ENCODE measurements at places on chromosomes 11 and 22. TPM values are rescaled to one million over a fixed set of nuclear protein-coding genes. Genes with fewer than 3 reads are reported as not detected.

DNA sequence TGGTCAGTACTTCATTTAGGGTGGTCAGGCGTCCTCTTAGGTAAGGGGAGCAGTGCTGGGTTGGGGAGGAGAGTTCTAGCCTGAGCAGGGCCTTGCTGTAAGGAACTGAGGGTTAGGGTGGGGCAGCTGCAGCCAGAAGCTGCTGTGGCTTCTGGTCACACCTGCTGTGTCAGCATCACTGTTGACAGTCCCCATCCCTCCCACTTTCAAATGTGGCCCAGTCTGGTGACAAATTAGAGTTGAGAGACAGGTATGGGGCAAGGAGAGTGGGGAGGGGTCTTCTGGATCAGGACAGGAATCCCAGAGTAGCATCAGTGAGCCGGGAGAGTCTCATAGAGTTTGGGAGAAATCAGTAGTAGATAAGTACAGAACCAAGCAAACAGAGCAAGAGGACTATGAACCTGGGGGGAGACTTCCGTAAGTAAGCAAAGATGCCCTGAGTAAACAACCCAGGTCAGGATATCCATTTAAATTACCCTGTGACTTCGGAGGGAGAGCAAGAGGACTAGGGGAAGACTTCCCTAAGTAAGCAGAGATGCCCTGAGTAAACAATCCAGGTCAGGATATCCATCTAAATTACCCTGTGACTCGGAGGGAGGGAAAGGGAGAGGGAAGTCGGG, 53.7 kb downstream of the PPP6R2 start:
- no peak for DNase-seq

- no peak for DNase-seq
Measured at GRCh38 chr11:76808171-76808570, 25.0 kb downstream of the TSKU start.

DNA sequence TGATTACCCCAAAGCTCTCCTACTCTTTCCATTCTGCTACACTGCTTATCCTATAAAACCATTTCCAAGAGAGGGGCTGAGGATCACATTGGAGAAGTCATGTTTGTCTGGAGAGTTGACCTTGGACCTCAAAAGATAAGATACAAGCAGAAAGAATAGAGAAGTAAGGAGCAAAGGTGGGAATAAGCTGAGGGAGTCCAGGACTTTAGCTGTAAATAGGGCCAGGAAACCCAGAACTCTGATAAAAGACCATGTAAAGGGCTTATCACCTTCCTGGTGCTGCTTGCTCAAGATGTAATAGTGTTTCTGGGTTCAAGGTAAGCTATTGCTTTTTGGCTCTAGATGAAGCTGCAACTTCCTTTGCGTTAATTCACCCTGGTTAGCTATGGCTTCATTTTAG, 32.8 kb upstream of the CCDC90B start:
- DNase-seq, result no peak

DNA sequence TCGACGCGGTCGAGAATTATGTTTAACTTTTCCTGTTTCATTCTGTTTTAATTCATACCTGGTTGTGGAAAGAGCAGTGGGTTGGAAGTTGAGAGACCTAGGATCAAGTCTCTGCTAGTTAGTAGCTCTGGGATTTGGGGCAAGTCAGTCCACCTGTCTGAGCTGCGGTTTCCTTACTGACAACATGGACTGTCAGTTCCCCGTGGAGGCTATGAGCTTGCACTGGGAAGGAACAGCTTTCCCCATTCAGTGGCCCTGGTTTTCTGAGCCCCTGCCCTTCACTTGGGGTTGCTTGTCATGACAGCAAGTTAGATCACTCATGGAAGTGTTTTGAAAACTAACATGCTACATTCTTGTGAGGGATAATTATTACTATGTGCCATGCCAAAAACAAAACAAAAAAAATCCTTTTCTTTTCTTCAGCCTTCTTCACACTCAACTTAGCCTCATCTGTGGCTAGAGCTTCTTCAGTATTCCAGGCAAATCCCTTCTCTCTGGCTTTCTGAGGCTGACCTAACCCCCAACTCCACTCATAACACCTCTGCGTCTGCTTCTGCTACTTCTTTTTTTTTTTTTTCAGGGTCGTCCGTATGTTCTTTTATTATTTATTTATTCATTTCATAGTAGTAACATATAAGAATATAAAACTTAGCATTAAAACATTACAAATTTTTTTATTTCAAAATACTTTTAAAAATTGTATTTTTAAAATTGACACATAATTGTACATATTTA, 43.0 kb upstream of the ZBED5 start:
- DNase-seq, result no peak

- DNase-seq, result no peak
Measured at GRCh38 chr11:68908273-68908672, 4.6 kb downstream of the IGHMBP2 start.

- DNase-seq, result no peak
Measured at GRCh38 chr11:66720223-66720898, 8.7 kb downstream of the SPTBN2 start.

GRCh38 chr11:8138526-8138925, 30.3 kb downstream of the RIC3 start:
- DNase-seq, result no peak

DNA sequence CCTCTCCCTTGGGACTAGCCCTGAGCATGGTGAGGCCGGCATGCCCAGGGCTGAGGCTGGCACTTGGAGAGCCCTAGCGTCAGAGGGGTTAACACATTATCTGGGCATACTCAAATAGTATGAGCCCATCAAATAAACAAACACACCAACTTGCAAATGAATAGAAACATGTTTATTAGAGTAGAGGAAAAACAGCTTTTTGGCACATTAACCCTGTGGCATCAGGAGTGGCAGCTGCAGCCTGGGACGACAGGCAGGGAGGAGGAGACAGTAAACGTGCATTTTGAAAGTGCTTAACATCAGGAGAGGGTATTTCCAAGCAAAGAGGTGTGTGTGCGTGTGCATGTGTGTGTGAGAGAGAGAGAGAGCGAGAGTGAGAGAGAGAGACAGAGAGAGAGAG, 684.9 kb downstream of the NTM start:
- DNase-seq, result no peak

GRCh38 chr11:65424205-65425104, 1.9 kb downstream of the NEAT1 start:
- no peak for DNase-seq

DNA sequence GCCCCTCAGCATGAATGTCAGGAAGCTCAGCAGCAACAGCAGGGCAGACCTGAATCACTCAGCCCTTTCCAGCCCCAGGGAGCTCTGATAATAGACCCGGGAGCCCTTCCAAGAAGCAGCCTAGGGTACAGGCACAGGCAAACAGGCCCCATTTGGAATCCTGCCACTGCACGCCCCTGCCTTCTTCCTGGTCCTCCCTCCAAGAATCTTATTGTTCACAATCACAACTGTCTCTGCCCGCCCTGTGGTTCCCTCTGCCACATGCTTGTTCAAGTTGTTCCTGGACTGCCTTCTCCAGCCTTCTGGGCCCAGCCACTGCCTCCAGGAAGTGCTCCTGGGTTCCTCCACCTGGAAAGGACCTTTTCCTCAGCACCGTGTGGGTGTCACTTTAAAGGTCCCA, 54.6 kb downstream of the LRRC32 start:
- no peak for DNase-seq

DNA sequence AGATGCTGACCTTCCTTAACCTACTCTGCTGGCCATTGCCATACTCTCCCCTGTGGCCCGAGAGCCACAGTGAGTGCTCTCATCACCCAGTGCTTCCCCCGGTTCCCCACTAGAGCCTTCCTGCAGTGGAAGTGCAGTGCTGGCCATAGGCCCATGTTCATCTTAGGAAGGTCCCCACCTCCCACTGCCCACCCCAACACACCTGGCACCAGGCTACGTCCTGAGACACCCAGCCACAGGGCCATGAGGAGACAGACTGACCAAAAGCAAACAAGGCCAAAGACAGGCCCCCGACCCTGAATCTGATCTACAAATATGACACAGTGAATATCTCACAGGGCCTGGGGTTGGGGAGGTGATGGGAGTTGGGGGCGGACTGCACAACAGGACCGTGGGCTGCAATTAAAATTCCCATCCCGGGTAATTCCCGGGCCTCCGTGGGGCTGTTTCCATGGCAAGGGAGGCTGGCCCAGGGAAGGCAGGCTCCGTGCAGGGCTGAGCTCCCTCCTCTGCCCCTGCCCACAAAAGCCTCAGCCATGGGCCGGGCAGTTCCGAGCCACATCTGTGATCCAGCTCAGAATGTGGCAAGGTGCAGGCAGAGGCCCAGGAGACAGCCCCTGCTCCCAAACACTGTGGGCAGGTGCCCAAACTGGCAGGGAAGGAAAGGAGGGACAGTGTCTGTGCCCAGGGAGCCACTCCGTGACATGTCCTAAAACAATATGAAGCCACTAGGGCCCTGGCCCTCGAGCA, 5.1 kb upstream of the CHST1 start:
- DNase-seq, result no peak

- DNase-seq, result no peak
Measured at GRCh38 chr11:70604630-70605467, 206.5 kb downstream of the CTTN start.

DNA sequence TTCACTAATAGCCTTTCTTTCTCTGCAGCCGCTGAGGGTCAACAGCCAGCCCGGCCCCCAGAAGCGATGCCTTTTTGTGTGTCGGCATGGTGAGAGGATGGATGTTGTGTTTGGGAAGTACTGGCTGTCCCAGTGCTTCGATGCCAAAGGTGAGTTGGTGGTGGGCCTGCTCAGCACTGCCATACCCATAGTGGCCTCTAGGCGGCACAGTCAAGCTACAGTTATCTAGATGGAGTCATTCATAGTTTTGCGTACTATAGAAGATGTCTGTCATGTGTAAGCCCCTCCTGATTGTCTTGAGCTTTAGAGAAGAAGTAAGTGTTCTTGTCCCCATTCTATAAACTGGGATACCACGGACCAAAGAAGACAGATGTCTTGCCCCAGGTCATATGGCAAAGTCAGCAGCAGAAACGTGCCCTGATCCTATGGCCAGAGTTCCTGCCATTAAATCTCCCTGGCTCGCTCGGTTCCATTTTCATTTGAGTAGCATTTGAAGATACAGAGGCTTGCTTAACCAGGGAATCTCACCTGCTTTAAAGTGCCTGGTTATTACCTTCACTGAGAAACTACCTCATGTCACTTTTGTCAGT, 42.1 kb upstream of the CRTAM start:
- DNase-seq, result peak; percentile 49

- DNase-seq, result no peak
Measured at GRCh38 chr11:12223771-12224536, 113.6 kb downstream of the MICAL2 start.

GRCh38 chr11:28860893-28861292, 752.7 kb downstream of the METTL15 start:
- DNase-seq, result no peak

- DNase-seq, result no peak
Measured at GRCh38 chr22:48267681-48268080, 1505.2 kb downstream of the TBC1D22A start.

GRCh38 chr11:2446590-2447252, 1.9 kb downstream of the KCNQ1 start:
- peak; percentile 51 for DNase-seq

DNA sequence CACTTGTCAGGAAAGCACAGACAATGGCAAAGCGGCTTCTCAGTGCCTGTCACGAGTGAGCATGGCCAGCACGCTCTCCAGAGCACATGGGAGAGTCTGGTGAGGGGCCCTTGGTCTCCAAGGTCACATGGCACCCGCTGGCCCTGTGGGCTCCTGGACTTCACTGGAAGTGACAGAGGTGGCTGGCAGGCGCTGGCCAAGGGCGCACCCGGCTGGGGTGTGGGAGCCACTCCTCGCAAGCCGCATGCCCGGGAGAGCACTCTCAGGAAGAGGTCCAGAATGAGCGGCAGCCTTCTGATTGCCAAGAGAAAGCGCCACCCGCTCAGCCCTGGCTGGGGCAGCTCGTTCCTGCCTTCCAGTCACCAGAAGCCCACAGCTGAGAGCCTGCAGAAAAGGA, 17.1 kb upstream of the MOB2 start:
- DNase-seq, result no peak

DNA sequence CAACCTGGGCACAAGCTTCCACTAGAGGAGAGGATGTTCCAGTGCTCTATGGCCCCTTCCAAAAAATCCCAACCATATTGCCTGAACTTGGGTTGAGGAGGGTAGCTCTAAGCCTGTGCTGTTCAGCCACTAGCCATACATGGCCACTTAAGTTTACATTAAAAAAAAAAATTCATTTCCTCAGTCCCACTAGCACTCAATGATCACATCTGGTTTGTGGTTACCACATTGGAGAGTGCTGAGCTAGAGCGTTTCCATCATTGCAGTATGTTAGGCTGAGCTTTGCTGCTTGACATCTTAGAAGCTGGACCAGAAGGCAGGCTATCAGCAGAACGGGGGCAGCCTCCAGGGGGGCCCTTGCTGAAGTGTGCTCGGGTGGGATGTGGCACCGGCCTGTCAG, 43.5 kb upstream of the CYP2D6 start:
- no peak for DNase-seq

DNA sequence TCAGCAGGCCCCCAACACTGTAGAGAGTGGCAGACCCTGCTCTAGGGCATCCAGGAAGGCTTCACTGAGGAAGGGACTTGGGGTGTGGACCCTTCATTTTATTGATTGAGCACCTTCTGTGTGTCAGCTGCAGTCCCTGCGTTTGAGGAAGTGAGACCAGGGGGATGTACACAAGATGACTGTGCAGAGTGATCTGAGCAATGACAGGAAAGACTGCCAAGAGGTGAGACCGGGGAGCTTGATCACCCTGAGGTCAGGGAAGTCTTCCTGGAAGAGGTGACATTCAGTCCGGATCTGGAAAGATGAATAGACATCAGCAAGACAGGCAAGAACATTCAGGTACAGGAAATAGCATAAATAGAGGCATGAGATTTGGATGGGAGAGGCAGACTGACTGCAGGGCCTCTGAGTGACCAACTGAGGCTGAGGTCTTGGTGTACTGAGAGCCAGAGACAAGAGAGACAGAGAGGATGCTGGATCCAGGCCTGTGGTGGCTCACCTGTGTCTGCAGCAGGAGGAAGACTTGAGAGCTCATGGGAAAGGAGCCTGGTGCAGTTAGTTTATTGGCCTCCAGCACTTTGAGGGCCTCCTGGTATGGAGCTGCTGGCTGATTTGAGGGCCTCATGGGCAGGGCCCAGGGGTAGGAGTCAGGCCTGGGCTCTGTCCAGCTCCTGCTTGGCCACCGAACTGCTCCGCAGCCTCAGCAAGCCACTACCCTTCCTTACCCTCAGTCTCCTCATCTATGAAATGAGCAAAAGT, 5.2 kb downstream of the DGAT2 start:
- DNase-seq, result peak; percentile 72

GRCh38 chr22:27835446-27835845, 33.9 kb upstream of the MN1 start:
- no peak for DNase-seq

- DNase-seq, result no peak
Measured at GRCh38 chr11:134025082-134025429, 43.8 kb upstream of the JAM3 start.

The GRM5 gene
- not detected for polyA plus RNA-seq

The RASGRP2 gene
- polyA plus RNA-seq, result 279 TPM

The MS4A15 gene
- polyA plus RNA-seq, result not detected

The ISX gene
- not detected for polyA plus RNA-seq

The SF3A1 gene
- polyA plus RNA-seq, result 34.1 TPM

The STX3 gene
- 4.9 TPM for polyA plus RNA-seq

The EXPH5 gene
- polyA plus RNA-seq, result 1.0 TPM

Measured in naive B cell (primary cell).